ENCODE measurements at places on chromosomes 1 and 21.

- DNase-seq, result no peak
Observed at GRCh38 chr1:67316180-67316902, 8.7 kb downstream of the IL12RB2 start.

DNA sequence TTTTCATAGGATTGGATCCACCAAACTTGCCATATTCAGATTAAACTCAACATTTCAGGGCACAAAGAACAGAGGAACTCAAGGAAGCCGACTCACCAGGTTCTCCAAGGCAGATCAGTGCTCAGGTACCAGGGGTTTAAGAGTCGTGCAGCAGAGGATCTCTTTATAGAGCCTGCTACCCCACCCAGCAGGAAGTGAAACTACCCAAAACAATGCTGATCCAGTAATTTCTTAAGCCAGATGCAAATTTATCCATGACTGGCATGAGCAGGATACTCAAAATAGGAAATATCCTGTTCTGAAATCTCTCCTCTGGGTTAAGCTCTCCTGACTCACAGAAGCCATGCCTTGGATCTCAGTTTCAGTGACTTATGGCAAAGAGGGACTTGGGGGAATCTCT lies at the start of gene SPRR2A:
Gene SPRR2A (minus strand): TSS at position 138 of the 400 bp plus-strand sequence. CDS start 777 bp downstream, outside the sequence.
- DNase-seq, result no peak

GRCh38 chr1:232968965-232969364 lies 18.6 kb downstream of the NTPCR start:
- no peak for DNase-seq

DNA sequence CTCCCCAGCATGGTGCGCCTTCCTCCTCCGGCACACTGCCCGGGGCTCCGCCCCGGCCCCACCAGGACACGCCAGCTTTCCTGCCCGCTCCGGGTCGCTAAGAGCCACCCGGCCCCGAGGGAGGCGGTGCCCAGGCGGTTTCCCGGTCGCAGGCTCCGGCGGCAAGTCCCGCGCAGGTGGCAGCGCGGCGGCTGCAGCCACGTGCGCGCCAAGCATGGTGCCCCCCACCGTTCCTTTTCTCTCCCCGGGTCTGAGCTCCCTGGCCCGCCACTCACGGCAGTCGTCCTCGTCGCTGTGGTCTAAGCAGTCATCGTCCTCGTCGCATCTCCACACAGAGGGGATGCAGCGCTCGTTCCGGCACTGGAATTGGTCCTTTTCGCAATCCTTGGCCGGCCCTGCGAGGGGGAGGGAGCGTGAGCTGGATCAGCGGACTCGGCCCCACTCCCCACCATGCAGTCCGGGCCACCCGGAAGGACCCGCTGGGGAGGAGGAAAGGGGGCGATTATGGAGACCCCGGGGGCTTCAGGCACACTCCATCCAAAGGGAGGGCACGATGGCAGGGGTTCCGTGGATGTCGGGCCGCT lies 1.2 kb downstream of the LRP8 start:
- peak; percentile 39 for DNase-seq

- DNase-seq, result no peak
Observed at GRCh38 chr1:18149027-18149641, 41.5 kb downstream of the IGSF21 start.

DNA sequence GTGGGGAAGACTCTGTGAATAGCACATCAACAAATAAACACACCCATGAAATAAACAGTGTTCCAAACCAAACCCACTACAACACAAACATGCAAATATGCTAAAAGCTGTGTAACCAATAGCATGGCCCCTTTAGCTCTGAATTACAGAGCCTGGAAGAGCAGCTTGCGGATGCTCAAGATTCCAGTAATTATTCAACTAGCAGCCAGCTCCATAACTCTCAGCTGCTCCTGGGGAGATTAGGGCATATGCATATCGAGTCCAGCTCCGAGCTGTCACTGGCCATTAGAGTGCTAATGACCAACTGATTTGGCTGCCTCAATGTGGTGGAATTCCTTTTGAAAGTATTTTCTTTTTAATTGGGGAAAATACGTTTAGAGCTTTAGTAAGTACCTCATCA lies 207.1 kb downstream of the HHAT start:
- DNase-seq, result no peak

DNA sequence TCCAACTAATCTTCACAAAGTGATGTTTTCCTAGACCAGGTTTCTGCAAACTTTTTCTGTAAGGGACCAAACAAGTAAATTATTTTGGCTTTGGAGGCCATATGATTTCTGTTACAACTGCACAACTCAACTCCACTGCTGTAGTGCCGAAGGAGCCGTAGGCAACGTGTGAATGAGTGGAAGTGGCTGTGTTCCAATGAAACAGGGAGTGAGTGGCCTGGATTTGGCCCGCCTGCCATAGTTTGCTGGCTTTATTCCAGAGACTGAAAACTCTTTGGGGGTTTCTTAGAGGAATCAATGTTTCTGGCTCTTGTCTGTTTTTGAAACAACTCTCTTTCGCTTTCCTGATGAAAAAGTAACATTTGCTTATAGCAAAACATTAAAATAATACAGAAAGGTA lies 12.6 kb upstream of the ACTL8 start:
- no peak for DNase-seq

GRCh38 chr1:161216945-161217712 lies 2.0 kb downstream of the FCER1G start:
- no peak for DNase-seq

DNA sequence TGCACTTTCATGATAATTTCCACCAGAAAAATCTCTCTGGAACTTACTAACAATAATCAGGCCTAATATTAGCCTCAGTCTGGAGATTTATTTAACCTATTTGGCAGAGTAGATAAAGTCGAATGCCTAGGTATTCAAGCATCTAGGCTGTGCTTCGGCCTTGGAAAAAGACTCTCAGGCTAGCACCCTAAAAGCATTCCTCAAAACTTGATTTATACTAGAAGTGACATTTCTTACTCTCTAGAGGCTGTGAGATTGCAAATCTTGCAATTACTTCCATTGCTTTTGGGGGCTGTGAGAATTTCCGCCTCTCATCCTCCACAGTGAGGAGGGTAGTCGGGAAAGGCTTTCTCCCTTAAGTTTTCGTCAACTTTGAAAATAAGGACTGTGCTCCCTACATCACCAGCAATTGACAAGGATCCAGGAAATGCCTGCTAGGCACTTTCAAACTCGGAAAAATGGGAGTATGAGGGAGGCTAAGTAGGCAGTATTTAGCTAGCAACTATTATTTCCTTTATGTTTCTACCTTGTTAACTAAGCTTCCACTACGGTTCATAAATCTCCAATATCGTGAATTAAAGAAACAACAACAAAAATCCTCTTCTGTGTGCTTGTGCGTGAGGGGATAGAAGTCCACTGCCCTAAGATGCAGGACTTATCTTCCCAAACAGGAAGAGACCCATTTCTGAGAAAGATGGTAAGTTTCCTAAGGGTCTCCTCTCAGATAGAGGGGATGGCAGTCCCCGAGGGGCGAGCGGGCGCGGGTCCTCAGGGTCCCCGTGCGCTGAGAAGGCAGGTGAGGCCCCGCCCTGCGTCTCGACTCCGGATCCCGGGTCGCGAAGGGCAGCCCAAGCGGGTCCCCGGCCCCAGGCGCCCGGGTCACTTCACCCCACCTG lies 1.1 kb upstream of the LMO4 start:
- no peak for DNase-seq

DNA sequence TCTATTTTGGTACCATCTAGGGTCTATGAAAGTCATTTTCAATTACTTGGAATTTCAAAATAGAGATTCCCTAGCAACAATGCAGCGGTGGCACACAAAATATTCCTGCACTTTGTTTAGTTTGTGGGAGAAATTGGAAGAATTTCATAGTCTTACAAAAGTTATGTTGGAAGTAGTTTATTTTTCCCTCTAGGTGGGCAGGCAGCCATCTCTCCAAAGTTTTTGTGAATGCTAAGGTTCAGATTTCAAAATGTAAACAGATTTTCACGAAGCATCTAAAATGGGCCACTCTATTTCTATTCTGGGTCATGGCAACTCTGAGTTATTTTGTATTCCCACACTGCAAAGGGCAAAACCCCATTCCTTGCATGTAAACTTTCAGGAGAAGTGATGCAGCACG lies 8.0 kb downstream of the SMCP start:
- DNase-seq, result no peak

GRCh38 chr21:44710756-44711326 lies 531 bp downstream of the TSPEAR start:
- DNase-seq, result no peak

DNA sequence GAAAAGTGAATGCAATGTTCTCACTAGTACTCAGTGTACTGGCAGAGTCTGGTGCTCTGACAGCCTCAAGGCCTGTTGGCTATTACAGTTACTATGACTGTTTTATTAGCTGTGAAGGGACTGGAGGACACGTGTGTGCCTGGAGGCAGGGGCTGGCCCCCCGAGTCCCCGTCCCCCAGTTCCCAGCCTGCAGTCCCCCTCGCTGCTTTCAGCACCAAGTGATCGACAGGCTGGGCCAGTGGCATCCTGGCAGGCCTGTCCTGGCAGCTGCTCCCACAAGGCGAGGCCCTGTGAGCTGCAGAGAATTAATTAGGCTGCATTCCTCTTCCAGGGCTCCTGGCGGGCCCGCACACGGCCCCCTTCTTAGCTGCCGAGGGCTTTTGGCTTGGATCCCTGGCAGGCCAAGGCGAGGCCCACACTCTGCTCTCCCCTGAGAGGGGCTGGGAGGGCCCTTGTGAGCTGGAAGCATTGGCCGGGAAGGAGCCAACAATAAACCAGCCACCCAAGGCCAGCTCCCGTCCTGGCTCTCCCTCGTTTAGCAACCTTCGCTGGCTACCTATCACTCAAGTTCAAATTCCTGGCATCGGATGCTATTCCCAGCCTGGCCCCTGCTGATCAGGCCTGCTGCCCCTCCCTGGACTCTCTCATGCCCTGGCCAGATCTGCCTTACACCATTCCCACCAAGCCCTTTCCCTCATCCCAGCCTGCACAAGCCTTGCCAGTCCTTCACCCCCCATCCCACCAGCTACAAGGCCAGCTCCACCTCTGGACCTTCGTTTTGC lies 9.8 kb downstream of the EDN2 start:
- no peak for DNase-seq

DNA sequence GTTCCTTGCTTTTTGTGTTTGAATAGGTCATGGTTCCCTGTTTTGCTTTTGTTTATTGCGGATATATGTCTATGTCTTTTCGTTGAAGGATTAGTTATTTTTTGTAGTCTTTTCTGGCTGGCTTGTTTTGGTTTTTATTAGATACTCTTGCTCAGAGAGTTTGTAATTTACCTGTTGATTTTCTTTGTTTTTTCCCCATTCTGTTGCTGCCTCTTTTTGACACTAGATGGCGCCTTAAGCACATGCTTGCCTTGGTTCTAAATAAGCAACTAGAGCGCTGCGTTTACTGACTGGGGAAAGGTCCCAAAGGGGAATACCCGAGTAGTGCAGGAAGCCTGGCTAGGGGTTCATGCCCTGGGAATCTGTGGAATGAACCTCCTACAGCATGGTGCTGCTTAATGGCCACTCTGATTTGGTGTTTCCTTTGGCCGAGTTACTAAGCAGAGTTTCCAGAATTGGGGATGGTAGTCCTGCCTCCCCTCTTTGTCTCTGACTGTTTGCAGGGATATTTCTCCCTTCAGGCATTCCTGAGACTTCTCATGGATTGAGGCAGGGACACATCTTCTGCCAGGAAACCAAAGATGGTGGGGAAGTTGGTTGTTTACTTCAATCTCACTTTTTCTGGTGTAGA lies 143.2 kb downstream of the PTPRU start:
- no peak for DNase-seq

DNA sequence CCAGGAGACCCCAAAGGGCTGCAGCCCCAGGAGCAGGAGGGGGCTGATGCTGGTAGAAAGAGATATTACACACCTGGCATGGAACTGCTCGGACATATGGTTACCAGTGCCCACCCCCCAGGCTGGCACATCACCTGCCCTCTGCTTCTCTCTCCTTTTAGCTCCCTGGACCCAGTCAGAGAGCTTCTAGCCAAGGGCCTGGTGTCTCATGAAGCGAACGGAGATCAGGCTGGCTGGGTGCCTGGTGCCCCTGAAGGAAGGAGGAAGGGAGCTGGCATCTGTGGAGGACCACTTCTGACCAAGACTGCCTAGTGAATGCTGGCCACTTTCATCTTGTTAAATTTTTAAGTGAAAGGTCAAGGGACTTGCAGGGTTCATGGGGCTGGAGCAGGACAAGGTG lies 53.1 kb downstream of the FOXO6 start:
- no peak for DNase-seq

GRCh38 chr1:20367626-20368025 lies 77.0 kb downstream of the VWA5B1 start:
- DNase-seq, result no peak

DNA sequence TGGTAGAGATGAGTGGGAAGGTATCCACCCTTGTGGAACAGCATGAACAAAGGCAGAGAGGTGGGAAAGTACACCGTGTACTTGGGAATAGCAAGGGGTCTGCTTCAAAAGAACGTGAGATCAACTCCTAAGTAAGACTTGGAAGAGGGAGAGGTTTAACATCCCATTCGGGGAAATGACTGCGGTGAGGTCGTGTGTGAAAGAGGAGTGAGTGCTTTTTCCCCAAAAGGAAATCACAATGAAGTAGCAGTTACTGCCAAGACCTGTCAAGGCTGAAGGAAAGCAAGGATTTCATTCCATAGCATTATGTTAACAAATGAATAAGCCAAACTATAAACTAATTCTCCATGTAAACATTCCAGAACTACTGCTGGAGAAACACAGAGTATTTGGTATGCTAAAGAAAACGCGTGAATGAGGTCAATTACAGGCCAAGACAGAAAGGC lies 20.0 kb upstream of the SYDE2 start:
- no peak for DNase-seq

DNA sequence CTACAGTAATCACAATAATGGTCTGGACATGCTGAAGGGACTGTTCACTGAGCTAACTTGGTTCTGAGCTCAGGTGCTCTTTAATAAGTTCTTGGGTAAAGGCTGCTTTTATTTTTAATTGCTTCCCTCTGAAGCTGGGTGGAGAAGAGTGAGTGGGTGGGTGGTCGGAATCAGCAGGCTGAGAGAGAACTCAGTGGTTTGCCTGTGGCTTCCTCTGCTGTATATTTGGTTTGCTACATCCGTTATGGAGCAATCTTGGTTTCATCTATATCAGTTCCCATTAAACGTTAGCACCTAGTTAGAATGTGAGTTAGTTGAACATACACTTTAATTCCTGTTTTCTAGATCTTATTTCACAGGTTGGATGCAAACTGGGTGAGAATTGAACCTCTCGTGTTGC lies 23.3 kb downstream of the CNIH4 start:
- DNase-seq, result no peak

DNA sequence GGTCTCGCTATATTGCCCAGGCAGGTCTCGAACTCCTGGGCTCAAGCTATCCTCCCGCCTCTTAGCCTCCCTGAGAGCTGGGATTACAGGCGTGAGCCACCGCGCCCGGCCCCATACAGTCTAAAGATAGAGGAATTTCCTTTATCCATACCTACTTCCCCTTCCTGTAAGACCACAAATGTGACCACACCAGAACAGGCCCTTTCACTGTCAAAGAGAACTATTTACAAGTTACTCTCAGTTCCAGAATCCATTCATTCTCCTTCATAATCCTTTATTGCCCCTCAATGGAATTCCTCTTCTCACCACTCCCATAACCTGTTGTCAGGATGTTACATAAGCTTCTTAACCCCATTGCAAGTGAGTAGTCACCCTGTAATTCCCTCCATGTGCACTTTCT lies 26.3 kb upstream of the SLC5A9 start:
- DNase-seq, result no peak

- DNase-seq, result no peak
Observed at GRCh38 chr21:45655124-45655523, 11.6 kb downstream of the PCBP3 start.

Data from endothelial cell (in vitro differentiated cells).